ENCODE measurements at places on chromosomes 13 and 19. TPM values are rescaled to one million over a fixed set of nuclear protein-coding genes. Genes with fewer than 3 reads are reported as not detected.

GRCh38 chr19:47679922-47680857, 33.0 kb upstream of the EHD2 start:
- DNase-seq: peak; percentile 77

- no peak for DNase-seq
Observed at GRCh38 chr13:21246761-21247452, 70.4 kb downstream of the MRPL57 start.

GRCh38 chr13:42524487-42525034, 49.4 kb upstream of the TNFSF11 start:
- no peak for DNase-seq

DNA sequence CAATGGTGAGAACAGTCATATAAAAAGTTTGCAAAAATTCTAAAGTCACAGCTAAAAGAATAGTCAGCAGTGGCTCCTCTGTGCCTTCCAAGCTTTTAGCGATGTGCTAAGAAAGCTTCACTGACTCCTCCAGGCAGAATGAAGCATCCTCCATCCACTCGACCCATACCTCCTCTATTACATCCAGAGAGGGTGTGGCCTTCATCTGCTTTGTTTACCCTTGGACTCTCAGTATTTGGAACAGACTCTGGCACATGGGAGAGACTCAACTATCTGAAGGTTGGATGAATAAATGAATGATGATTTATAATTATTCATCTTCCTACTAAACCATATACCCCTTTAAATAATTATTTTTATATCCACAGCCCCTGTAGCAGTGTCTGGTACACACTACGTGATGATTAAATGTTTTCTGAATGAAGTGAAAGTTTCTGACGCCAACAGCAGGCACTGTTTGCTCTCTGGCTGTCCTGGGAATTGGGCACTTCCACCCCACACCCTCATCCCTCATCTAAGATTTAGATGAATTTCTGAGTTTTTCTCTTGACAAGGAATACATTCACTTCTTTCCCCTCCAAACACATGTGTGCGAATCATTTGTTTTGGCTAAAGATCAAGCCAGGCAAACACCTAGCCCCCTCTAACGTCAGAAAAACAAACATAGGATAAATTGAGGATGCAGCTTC, 93.9 kb downstream of the NUFIP1 start:
- DNase-seq: no peak

- no peak for DNase-seq
Observed at GRCh38 chr19:33644284-33644836, 22.6 kb downstream of the CHST8 start.

GRCh38 chr13:36998624-36999041, 507 bp downstream of the ALG5 start:
- peak; percentile 34 for DNase-seq

DNA sequence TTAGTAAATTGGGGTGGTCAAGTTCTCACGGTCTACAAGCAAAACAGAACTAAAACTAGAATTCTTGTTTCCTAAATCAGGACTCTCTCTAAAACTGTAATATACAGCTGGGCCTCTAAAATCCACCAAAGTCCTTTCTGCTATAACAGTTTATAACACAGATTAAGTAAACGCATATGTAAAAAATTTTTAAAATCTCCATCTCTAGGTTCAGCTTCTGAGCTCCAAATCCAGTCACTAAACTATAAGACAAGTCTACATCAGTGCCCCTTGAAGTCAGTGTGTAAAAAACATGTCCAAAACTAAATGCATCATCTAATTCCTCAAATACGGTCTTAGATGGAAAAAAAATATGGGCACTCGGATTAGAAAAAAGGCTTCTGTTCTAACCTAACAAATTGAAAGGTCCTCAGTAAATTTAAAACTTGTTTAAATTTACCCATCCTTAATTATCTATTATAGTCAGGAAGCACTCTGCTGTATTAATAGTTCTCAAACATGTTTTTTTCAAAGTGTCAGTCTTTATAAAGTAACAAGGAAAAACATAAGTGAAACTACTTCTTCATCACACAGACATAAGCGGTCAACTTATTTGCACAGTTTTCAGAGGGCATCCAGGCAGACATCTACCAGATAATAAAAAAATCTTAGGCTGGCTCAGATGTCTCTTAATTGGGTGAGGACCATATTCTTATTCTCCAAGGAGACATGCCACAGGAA, 33.6 kb downstream of the ELF1 start:
- no peak for DNase-seq

DNA sequence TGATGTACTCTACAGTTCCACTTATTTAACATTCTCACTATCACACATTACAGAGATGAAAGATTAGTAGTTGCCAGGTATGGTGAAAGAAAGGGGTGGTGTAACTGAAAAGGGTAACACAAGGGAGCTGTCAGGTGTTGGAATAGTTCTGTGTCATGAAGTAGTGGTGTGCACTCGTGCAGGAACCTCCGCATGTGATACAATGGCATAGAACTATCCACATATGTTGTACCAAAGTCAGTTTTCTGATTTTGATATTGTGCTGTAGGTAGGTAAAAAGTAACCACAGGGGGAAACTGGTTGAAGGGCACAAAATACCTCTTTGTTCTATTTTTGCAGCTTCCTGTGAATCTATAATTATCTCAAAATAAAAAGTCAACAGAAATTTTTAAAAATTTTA, 24.4 kb upstream of the RPL21 start:
- no peak for DNase-seq

GRCh38 chr13:95360464-95361097, 59.3 kb upstream of the ABCC4 start:
- no peak for DNase-seq

DNA sequence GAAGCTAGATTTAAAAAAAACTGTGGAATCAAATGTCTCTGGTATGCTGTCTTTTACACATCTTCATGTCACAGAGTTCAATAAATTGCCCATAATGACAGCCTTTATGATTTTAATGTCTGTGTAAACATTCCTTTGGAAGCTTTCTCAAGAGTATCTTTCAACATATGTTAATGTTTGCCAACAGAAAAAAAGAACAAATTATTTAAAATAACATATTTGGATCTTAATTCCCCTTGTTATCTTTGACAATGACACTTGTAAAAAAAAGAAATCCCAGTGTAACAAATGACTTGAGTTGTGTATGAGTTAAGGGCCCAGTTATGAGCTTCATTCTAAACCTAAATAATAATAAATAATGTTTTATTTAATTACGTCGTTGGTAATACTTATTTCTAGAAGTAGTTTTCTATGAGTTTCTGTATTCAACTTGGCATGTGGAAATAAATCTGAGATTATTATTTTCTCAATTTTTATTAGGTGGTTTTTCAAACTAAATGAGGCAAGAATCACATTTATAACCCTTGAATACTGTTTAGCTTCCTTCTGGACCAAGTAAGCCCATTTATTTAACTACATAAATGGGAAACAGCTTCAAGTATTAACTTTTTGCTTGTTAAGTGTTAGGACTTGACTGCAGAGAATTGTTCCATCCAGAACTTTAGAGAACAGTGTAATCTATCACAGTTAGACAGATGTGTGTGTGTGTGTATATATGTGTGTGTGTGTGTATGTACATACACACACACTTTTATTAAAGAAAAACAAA, 182.1 kb downstream of the POSTN start:
- no peak for DNase-seq

GRCh38 chr19:10379880-10380312, 476 bp downstream of the TYK2 start:
- DNase-seq: peak; percentile 72

DNA sequence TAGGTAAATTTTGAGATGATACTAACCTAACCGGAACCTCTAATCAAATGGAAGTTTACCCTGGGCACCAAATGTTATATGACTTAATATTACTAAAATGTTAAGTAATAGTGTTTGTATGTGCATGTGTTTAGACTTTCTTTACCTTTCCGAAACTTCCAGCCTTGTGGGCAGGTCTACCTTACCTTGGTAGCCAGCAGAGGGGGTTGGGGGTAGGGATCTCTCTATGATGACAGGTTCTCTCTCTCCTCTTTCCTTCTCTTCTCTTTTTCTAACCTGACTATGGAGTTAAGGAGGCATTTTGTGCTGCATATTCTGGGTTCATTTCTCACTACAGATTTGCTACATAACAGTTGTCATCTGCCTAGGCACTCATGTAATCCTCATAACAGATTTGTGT, 6.8 kb upstream of the FRY start:
- DNase-seq: no peak

GRCh38 chr19:18469069-18469846, 31.3 kb upstream of the ISYNA1 start:
- DNase-seq: peak; percentile 96

DNA sequence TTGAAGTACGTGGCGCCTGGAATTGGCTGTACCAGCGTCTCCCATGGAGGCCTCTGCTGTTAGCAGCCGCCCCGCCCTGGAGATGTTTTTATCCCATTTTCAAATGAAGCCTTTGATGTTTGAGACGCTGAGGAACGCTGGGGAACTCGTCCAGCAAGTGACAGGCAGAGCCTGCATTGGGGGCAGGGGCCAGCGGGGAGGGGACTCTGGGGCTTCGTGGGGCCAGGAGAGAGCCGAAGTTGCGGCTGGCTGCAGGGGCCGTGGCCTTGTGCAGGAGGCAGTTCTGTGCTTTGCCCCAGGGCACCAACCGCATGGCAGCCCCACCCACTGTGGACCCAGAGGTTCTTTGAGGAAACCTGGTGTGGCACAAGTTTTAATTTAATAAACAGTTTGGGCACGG, 13.5 kb downstream of the SPPL2B start:
- no peak for DNase-seq

DNA sequence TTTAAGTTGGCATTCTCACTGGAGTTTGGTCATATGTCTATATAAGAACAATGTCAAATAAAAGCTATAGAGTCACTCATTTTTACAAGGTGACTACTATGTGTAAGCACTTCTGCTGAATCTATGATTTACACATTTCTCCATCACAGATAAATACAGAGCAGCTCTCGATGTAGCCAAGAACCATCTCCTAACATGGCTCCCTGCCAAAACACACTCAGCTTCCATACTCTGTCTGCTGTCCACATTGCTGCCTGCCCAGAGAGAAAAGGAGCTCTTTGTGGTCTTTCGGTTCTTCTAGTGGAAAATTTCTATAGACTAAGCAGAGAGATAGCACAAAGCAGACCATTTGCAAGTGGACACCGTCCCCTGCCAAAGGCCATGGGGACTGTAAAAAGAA, 190.9 kb upstream of the KLF12 start:
- DNase-seq: peak; percentile 66

DNA sequence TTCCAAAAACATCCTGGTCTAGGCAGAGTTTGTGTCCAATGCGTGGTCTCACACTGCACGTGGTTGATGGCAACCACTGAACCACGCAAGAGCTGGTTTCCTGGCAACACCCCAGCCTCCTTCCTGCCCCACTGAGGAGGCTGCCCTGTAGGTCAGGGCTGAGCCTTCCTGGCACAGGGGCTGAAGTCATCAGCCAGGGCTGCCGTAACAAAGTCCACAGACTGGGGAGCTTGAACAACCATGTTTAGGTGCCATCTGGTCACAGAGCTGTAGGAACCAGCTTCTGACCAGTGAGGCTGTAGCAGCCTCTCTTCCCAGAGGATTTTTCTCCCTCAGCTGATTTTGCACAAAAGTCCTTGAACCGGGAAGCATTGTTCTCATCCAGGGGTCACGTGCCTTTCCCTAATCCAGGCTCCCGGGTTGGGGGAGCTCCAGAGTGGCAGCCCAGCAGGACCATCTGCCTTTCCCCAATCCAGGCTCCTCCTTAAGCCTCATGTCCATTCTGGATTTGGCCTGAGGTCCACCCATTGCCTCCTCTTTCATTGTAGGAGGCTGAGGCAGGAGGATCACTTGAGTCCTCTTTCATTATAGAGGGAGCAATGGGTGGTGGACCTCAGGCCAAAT, 53.9 kb downstream of the CHST8 start:
- no peak for DNase-seq

- DNase-seq: no peak
Observed at GRCh38 chr13:109647053-109647452, 139.3 kb downstream of the IRS2 start.

- DNase-seq: no peak
Observed at GRCh38 chr13:39347926-39348901, 254.8 kb downstream of the LHFPL6 start.

DNA sequence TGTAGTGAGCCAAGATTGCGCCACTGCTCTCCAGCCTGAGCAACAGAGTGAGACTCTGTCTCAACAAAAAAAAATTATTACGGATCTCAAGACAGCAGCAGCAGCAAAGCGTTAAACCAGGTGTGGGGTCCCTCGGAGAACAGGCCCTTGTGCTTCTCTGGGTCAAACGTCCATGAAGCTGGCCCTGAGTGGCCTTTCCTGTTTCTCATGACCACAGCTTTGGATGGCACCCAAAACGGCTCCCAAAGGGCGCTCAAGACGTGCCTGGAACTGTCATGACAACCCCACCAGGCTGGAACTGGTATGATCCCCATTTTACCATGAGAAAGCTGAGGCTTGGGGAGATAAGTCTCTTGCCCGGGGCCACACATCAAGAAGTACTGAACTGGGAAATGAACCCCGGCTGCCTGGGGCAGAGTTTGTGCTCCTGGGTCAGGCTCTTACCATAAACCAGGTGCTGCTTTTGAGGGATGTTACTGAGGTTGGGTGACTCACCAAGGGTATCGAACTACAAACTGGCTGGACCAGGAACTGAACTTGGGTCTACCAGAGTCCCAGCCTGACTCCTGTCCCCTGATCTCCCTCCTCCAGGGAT, 11.6 kb upstream of the SAMD1 start:
- DNase-seq: peak; percentile 86

DNA sequence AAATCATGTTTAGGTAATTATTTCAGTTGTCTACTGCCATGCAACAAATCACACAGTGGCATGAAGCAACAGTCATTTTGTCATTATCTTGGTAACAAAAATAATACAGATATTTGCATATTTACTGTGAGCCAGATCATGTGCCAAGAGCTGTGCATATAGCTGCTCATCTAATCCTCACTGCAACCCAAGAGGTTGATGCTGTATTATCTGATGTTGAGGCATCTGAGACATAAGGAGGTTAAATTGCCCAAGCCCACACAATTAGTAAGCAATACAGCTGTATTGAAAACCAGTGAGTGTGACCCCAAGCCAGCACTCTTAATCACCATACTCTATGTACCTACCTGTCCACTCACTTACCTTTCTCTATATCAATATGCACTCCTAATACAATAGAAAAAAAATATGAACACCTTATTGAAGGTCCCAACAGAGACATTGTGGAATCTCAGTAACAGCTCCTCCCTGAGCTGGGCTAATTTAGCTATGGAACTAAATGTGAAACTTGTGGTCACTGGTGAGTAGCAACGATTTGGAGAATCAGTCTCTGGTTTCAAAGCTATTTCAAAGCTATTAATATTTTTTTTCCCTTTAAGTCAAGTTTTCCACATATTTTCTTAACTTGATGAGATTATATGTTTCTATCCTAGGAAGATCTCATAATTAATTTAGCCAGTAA, 185.2 kb downstream of the KLF12 start:
- DNase-seq: no peak

Gene TLE6
- under 0.01 TPM for total RNA-seq

Gene EXOSC5
- total RNA-seq: 13.3 TPM

Gene TMPRSS9
- 1.1 TPM for total RNA-seq

Gene SHC2
- total RNA-seq: 1.5 TPM

Gene IZUMO2
- total RNA-seq: not detected

Gene MCF2L
- 6.5 TPM for total RNA-seq

Gene USF2
- 66.2 TPM for total RNA-seq

Gene GJB2
- total RNA-seq: 0.29 TPM

Data from osteoblast (primary cell).